ENCODE measurements at places on chromosomes 3 and 15. TPM values are rescaled to one million over a fixed set of nuclear protein-coding genes. Genes with fewer than 3 reads are reported as not detected.

- peak overlapping the region; percentile 57 for H3K27ac ChIP-seq
- peaks cover 33% of the 10 kb centered on the region for H3K4me1 ChIP-seq
- no peak overlapping the region for H3K4me3 ChIP-seq
- no peaks in the 10 kb centered on the region for H3K36me3 ChIP-seq
- H3K27me3 ChIP-seq = no peaks in the 10 kb centered on the region
Measured at GRCh38 chr3:71304684-71305083, 278.8 kb downstream of the FOXP1 start.

DNA sequence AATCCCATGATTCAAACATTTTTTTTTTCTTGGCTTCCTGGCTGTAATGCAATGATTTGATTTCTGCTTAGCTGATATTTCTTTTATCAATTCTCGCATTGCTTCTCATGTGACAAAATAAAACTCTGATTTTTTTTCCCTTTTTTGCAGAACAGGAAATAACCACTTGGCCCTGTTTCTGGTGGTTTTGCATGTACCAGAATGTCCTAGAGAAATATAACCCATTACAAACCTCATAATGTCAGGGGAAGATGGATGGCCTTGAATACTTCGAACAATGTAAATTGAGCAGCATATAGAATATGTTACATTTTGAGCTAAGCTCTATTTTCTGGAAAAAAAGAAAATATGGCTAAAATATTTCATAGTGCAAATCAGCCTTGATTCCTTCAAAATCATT is 275.6 kb downstream of the RAP2B start:
- no peaks in the 10 kb centered on the region for H3K27me3 ChIP-seq
- no peaks in the 10 kb centered on the region for H3K36me3 ChIP-seq
- no peak overlapping the region for H3K4me3 ChIP-seq
- DNase-seq = no peak
- H3K4me1 ChIP-seq = no peaks in the 10 kb centered on the region
- no peak overlapping the region for H3K27ac ChIP-seq

- H3K4me3 ChIP-seq = no peak overlapping the region
- H3K27me3 ChIP-seq = no peaks in the 10 kb centered on the region
- H3K4me1 ChIP-seq = no peaks in the 10 kb centered on the region
- H3K36me3 ChIP-seq = no peaks in the 10 kb centered on the region
- no peak for DNase-seq
Measured at GRCh38 chr3:170889132-170889531, 19.1 kb upstream of the RPL22L1 start.

- H3K4me3 ChIP-seq = no peak overlapping the region
- no peak overlapping the region for H3K27ac ChIP-seq
- DNase-seq = no peak
- no peaks in the 10 kb centered on the region for H3K36me3 ChIP-seq
- H3K4me1 ChIP-seq = no peaks in the 10 kb centered on the region
- H3K27me3 ChIP-seq = no peaks in the 10 kb centered on the region
Measured at GRCh38 chr3:149122721-149123578, 6.5 kb upstream of the HPS3 start.

- no peaks in the 10 kb centered on the region for H3K36me3 ChIP-seq
- no peaks in the 10 kb centered on the region for H3K27me3 ChIP-seq
- no peak overlapping the region for H3K4me3 ChIP-seq
- no peaks in the 10 kb centered on the region for H3K4me1 ChIP-seq
Measured at GRCh38 chr3:31483776-31484175, 48.9 kb upstream of the STT3B start.

- no peaks in the 10 kb centered on the region for H3K27me3 ChIP-seq
- peaks cover 4% of the 10 kb centered on the region for H3K4me1 ChIP-seq
- no peak for DNase-seq
- no peak overlapping the region for H3K4me3 ChIP-seq
Measured at GRCh38 chr3:187255314-187255713, 36.2 kb downstream of the MASP1 start.

DNA sequence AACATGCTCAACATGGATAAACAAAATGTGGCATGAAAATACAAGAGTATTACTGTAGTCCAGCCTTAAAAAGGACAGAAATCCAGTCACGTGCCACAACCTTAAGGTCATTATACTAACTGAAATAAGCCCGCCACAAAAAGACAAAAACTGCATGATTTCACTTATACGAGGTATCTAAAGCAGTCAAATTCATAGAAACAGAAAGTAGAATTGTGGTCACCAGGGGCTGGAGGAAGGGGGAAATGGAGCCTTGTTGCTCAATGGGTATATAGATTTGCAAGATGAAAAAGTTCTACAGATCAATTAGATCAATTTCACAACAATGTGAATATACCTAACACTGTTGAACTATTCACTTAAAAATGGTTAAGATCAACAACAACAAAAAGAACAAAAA is 7.4 kb downstream of the GLB1 start:
- no peak for DNase-seq
- no peaks in the 10 kb centered on the region for H3K27me3 ChIP-seq
- H3K36me3 ChIP-seq = no peaks in the 10 kb centered on the region
- no peak overlapping the region for H3K27ac ChIP-seq
- no peaks in the 10 kb centered on the region for H3K4me1 ChIP-seq
- no peak overlapping the region for H3K4me3 ChIP-seq

DNA sequence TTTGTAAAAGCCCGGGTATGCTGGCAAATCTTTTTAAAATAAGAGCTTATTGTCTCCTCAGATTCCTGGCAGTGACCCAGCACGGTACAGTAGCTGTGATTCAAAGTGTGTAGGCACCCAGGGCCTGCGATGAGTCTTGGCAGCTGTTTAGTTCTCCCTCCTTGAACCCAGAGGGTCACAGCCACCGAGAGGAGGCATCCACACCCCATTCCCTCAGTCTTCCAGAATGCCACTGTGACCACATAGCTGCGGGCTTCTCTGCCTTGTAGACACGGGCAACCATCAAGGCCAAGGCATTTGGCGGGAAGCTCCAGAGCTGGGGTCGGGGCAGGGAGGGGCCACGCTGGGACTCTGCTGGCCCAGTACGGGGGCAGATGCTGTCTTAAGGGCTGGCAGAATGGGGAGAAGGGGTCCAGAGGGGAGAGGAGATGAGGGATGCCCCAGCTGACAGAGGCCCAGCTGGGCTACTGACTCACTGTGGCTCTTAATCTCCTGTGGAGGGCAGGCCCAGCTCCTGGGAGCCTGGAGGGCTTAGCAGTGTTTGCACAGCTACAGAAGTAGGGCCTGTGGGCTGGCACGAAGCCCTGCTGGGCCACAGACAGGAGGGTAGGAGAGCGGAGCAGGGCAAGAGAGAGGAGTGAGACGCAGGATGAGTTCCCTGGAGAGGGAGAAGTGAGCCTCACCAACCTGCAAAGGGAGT is 68.8 kb upstream of the DLG1 start:
- H3K4me1 ChIP-seq = no peaks in the 10 kb centered on the region
- no peak overlapping the region for H3K4me3 ChIP-seq
- DNase-seq = no peak
- no peak overlapping the region for H3K27ac ChIP-seq
- no peaks in the 10 kb centered on the region for H3K27me3 ChIP-seq

- DNase-seq = no peak
- H3K36me3 ChIP-seq = no peaks in the 10 kb centered on the region
- no peak overlapping the region for H3K27ac ChIP-seq
- H3K27me3 ChIP-seq = no peaks in the 10 kb centered on the region
- H3K4me1 ChIP-seq = no peaks in the 10 kb centered on the region
Measured at GRCh38 chr3:161310649-161311423, 60.5 kb downstream of the SPTSSB start.

- H3K4me1 ChIP-seq = peaks cover 65% of the 10 kb centered on the region
- no peak overlapping the region for H3K4me3 ChIP-seq
- no peak for DNase-seq
- no peaks in the 10 kb centered on the region for H3K27me3 ChIP-seq
- peak overlapping the region; percentile 17 for H3K27ac ChIP-seq
Measured at GRCh38 chr3:50323614-50324199, 1.2 kb upstream of the HYAL2 start.

GRCh38 chr3:89360156-89360555 is 252.7 kb downstream of the EPHA3 start:
- no peaks in the 10 kb centered on the region for H3K27me3 ChIP-seq
- no peak for DNase-seq
- H3K4me1 ChIP-seq = no peaks in the 10 kb centered on the region
- H3K27ac ChIP-seq = no peak overlapping the region
- H3K4me3 ChIP-seq = no peak overlapping the region
- H3K36me3 ChIP-seq = no peaks in the 10 kb centered on the region

DNA sequence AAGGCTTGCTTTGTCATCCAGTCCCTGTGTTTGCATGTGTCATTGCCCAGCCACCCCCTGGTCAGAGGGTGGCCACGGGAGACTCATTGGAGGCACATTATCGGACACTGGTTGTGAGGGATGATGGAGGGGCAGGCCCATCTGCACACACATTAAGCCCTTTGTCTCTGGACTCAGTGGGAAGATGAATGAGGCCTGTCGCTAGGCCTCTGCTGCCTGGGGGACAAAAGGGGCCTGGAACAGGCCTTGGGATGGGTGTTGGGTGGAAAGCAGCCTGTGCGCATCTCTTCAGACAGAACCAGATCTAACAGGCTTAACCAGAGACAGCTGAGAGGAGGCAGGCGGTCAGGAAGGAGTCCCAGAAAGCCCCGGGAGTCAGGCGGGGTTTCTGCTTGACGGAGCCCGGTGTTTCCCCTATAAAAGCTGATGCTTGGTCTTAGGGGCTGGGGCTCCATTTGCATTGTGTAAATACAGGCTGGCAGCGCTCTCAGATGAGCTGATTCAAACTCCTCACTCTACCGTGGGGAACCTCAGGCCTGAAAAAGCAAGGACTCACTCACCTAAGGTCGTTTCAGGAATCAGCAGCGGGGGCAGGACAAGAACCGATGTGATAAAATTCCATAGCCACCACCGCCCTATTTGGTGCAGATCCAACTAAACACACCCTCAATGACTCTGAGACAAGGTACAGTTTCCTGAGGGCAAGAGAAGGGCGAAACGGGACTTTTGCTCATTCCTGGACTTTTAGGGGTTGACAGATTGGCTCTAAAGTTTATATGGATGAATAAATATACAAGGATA is 17.1 kb upstream of the SKIC8 start:
- no peaks in the 10 kb centered on the region for H3K36me3 ChIP-seq
- no peak for DNase-seq
- no peak overlapping the region for H3K4me3 ChIP-seq
- no peaks in the 10 kb centered on the region for H3K27me3 ChIP-seq

DNA sequence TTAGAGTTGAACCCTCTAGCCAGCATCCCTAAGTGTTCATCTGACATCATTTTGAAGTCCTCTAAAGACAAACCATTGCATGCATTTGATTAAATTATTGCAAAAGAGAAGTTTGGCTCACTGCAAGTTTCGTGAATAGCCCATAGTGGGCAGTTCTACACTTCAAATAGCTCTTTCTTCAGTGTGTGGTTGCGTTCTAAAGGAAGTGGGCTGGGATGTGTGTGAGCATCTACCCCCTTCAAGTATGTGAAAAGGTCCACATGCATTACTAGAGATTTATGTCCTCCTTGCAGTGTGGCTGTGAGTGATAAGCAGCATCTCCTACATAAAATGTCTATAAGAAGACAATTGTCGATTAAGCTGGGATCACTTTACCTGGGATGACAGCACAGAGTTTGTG is 54.6 kb downstream of the SST start:
- H3K36me3 ChIP-seq = no peaks in the 10 kb centered on the region
- H3K27me3 ChIP-seq = no peaks in the 10 kb centered on the region
- H3K4me3 ChIP-seq = no peak overlapping the region
- H3K27ac ChIP-seq = no peak overlapping the region

DNA sequence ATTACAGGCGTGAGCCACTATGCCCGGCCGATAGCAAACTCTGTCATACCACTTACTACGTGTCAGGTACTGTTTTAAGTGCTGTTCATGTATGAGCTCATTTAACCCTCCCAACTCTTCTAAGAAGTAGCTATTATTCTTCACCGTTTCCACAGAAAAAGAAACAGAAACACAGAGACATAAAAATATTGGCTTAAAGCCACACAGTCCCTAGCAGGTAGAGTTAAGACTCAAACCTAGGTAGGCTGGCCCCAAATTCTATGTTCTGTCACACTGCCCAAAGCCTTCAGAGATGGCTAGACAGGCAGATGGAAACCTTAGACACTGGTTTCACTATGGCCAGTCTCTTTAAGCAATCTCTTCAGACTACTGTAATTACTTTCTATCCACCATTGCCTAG is 149.8 kb upstream of the KCNMB2 start:
- no peak overlapping the region for H3K4me3 ChIP-seq
- no peak for DNase-seq
- no peaks in the 10 kb centered on the region for H3K36me3 ChIP-seq
- no peaks in the 10 kb centered on the region for H3K4me1 ChIP-seq
- H3K27me3 ChIP-seq = no peaks in the 10 kb centered on the region

DNA sequence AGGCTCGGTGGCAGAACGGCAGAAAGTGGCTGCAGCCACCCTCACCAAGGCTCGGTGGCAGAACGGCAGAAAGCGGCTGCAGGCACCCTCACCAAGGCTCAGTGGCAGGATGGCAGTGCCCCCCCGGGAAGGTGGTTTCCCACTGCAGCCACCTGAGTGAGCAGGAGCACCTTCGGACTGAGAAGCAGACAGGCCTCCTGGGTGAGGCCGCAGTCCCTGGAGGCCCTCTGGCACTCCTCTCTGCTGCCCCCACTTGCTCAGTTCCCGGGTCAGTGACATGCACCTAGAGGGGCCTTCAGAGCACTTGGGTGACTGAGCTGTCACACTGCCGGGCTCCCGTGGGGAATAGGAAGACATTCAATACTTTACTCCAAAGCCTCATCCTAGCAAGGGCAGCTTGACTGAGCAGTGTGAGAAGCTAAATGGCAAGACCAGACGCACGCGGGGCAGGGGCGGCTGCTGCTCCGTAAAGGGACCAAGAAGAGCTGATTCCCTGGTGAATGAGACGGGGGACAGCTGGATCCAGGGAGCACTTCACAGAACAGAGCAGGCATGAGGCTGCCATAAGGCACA is 62.7 kb downstream of the PCSK6 start:
- H3K4me1 ChIP-seq = no peaks in the 10 kb centered on the region
- H3K4me3 ChIP-seq = no peak overlapping the region
- H3K27me3 ChIP-seq = no peaks in the 10 kb centered on the region
- no peak overlapping the region for H3K27ac ChIP-seq
- DNase-seq = no peak

DNA sequence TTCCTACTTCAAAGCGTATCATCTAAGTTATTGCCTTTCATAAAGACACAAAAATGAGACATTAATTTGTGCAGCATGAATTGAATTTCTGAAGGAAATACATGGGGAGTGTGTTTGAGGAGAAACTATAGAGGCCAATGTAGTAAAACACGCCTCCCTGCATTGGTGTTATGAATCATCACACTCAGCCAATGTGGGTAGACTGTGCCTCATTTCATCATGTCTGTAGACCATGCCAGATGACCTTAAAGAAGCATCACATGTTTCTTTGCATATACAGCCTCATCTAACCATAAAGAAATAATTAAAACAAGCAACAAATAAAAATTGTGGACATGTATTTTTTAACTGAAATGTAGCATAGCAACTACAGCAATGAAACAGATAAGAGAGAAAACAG is 486.0 kb upstream of the ADAMTS9 start:
- no peak overlapping the region for H3K27ac ChIP-seq
- H3K4me1 ChIP-seq = no peaks in the 10 kb centered on the region
- no peaks in the 10 kb centered on the region for H3K36me3 ChIP-seq
- no peak overlapping the region for H3K4me3 ChIP-seq
- no peak for DNase-seq

The SLC9A9 gene
- 2.3 TPM for total RNA-seq

The SOX14 gene
- total RNA-seq = not detected

The GPR156 gene
- not detected for total RNA-seq

The TNFSF10 gene
- total RNA-seq = 40.9 TPM

The COX5A gene
- 50.1 TPM for total RNA-seq

The MINDY4B gene
- total RNA-seq = not detected

The TUSC7 gene
- total RNA-seq = not detected

The RARB gene
- total RNA-seq = 3.0 TPM

The GOLGA6B gene
- not detected for total RNA-seq

The ZKSCAN7 gene
- total RNA-seq = 3.3 TPM

The ZPLD1 gene
- not detected for total RNA-seq

The CRABP1 gene
- total RNA-seq = not detected

The IL17RB gene
- 17.6 TPM for total RNA-seq

The CD200R1 gene
- total RNA-seq = not detected

The NANOGP8 gene
- not detected for total RNA-seq
